ENCODE measurements at places on chromosomes 5 and 9. TPM values are rescaled to one million over a fixed set of nuclear protein-coding genes. Genes with fewer than 3 reads are reported as not detected.

The CDKN2B-AS1 gene
- total RNA-seq = not detected

The FCN2 gene
- total RNA-seq = not detected

The PIP5KL1 gene
- total RNA-seq = 11.9 TPM

The LRRC70 gene
- 0.91 TPM for total RNA-seq

The TTC39B gene
- 3.1 TPM for total RNA-seq

The TENT4A gene
- total RNA-seq = 23.7 TPM

The KCNIP1 gene
- total RNA-seq = 0.47 TPM

The CDKN2B gene
- 0.93 TPM for total RNA-seq

The PCDHGB5 gene
- 9.3 TPM for total RNA-seq

The KIF27 gene
- total RNA-seq = 4.2 TPM

The SAXO1 gene
- total RNA-seq = 0.37 TPM

The COL27A1 gene
- 3.9 TPM for total RNA-seq

The IL4 gene
- total RNA-seq = not detected

The TSLP gene
- not detected for total RNA-seq

The QRFP gene
- total RNA-seq = not detected

The LRRTM2 gene
- 28.9 TPM for total RNA-seq

The PCDHA1 gene
- total RNA-seq = 0.69 TPM

The PNPLA7 gene
- total RNA-seq = 6.7 TPM

The HCN1 gene
- total RNA-seq = 0.56 TPM

The FREM1 gene
- total RNA-seq = 1.7 TPM

The PCDHB2 gene
- total RNA-seq = 103 TPM

The CDX1 gene
- not detected for total RNA-seq

The DAB2IP gene
- total RNA-seq = 32.9 TPM

The TMC1 gene
- not detected for total RNA-seq

The SPEF2 gene
- total RNA-seq = 0.96 TPM

The SPAG8 gene
- not detected for total RNA-seq

The DIPK1B gene
- total RNA-seq = 71.3 TPM

The IL13 gene
- total RNA-seq = not detected

The OR13C2 gene
- not detected for total RNA-seq
